ENCODE measurements at places on chromosomes 16 and 17.
A peak's percentile ranks its signal among the peaks of the same experiment; 100 is the strongest.

GRCh38 chr16:68469796-68470460 lies 21.6 kb upstream of the SMPD3 start:
- DNase-seq, result no peak

- DNase-seq, result no peak
Measured at GRCh38 chr16:11090232-11090631, 145.9 kb downstream of the CLEC16A start.

GRCh38 chr16:67260426-67261063 lies 11.8 kb downstream of the SLC9A5 start:
- peak; percentile 62 for DNase-seq

DNA sequence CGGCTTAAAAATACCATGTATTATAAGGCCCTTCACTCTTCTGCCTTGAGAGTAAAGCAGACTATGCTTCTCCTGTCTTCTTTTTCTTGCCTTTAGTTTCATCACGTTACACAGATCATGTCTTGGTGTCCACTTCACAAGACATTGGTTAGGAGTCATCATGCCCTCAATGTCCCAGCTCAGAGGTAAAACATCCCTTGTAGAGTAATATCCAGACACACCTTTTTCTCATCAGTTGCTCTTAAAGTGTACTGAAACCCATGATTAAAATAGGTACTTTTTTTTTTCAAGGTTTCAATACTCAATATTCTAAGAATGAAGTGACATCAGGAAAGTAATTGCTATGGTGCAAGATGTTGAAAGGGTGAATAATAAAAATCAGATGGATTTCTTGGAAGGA lies 267.8 kb downstream of the PMP22 start:
- DNase-seq, result no peak

DNA sequence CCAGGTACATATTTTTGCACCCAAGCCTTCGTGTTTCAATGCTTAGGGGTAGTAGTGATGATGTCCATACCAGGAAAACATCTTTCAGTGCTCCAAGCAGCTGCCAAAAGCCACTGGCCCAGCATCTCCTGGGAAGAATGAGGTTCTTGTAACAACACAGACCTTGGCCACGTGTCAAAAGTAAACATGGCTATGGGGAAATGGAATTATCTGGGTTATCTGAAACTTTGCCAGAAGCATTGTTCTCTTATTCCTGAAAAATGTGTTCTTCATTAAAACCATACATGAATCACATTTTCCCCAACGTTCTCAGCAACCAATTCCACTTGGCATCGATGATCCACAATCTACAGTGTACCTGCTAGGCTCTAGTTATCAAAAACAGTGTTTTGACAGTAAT lies 524.2 kb upstream of the EEF2KMT start:
- DNase-seq, result no peak

- DNase-seq, result no peak
Measured at GRCh38 chr16:2859686-2860265, 1.8 kb upstream of the PRSS22 start.

Data from iPS-NIHi11 (cell line).